ENCODE measurements at places on chromosomes 16 and 17.

DNA sequence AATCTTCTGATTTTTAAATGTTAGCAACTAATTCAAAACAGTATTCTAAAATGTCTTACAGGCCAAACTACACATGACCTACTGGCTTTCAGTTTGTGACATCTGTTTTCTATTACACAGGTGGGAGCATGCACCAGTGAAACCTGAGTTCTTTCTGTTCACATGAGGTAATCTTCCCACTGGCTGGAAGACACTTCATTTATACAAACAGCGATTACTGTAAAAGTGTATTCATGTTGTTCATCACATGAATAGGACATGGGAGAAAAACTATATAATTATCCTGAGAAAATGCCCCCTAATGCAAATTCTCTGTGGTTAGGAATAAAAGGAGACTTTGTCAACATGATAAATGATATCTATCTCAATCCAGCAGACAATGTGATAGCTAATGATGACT lies 11.1 kb upstream of the PIK3R5 start:
- DNase-seq: no peak

- DNase-seq: peak; percentile 33
Observed at GRCh38 chr17:299546-299945, 53.1 kb downstream of the RPH3AL start.

- DNase-seq: no peak
Observed at GRCh38 chr16:1631931-1632637, 19.9 kb downstream of the CRAMP1 start.

DNA sequence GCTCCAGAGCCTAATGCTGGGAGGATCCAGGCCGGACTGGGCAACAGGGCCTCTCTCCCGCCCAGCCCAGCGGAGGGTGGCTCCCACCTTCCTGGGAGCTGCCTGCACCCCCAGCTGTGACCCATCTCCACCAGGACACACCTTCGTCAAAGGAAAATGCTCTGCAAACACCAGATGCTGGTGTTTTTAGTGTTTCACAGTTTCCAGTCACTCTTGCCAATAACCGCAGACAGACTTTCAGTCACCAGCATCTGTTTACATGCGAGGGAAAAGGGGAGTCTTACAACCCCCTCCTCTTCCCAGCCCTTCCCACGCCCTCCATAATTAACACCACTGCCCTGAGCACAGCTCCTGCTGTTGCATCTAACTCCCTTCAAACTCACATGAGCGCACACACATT lies 25.3 kb downstream of the KLHDC4 start:
- DNase-seq: no peak

GRCh38 chr17:2849327-2849670 lies 53.1 kb downstream of the RAP1GAP2 start:
- DNase-seq: no peak

- no peak for DNase-seq
Observed at GRCh38 chr17:28725660-28726225, 290 bp downstream of the TLCD1 start.

All from cardiac septum (tissue), 1 donor.